ENCODE measurements at places on chromosomes 4 and X. TPM values are rescaled to one million over a fixed set of nuclear protein-coding genes. Genes with fewer than 3 reads are reported as not detected.

Gene ARHGAP36
- not detected for total RNA-seq

Gene EDNRA
- 181 TPM for total RNA-seq

Gene GAGE12E
- not detected for total RNA-seq

Gene P2RY8
- not detected for total RNA-seq

Gene XK
- total RNA-seq: not detected

Gene HELT
- not detected for total RNA-seq

DNA sequence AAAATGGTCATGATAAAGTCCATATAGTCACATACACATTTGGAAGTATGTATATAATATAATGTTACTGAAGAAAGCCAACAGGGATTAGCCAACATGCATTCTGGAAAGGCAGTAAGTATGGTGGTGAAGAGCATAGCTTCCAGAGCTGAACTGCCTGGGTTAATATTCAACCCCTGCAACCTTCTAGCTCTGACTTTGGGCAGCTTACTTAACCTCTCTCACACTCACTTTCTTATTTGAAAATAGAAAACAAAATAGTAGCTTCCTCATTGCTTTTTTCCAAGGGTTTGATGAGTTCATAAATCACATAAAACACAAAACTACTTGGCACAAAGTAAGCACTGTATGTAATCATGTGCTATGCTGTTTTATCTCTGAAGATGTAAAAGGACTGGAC lies 216.4 kb downstream of the CHIC2 start:
- no peaks in the 10 kb centered on the region for H3K27me3 ChIP-seq
- DNase-seq: no peak
- H3K27ac ChIP-seq: no peak overlapping the region
- no peaks in the 10 kb centered on the region for H3K36me3 ChIP-seq
- peaks cover 44% of the 10 kb centered on the region for H3K4me1 ChIP-seq
- H3K4me3 ChIP-seq: no peak overlapping the region

- H3K27me3 ChIP-seq: no peaks in the 10 kb centered on the region
- H3K27ac ChIP-seq: no peak overlapping the region
- H3K4me3 ChIP-seq: no peak overlapping the region
Measured at GRCh38 chr4:106941841-106942240, 94.3 kb downstream of the DKK2 start.

DNA sequence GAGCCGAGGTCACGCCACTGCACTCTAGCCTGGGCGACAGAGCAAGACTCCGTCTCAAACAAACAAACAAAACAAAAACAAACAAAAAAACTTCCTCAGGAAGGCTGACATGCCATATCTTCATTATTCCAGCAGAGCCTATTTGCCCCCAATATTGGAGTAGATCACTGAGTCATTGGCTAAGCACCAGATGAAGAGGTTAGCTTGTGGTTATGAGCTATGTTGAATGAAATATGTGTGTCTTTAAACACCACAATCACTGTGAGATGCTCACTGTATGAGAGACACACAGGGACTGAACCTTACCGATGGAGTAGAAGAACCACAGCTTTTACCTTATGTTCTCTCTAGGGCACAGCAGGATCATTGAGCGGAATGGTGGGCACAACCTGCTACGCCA lies 122.1 kb upstream of the EOLA2 start:
- H3K27me3 ChIP-seq: no peaks in the 10 kb centered on the region
- H3K27ac ChIP-seq: no peak overlapping the region
- H3K4me1 ChIP-seq: peaks cover 37% of the 10 kb centered on the region
- H3K4me3 ChIP-seq: no peak overlapping the region

DNA sequence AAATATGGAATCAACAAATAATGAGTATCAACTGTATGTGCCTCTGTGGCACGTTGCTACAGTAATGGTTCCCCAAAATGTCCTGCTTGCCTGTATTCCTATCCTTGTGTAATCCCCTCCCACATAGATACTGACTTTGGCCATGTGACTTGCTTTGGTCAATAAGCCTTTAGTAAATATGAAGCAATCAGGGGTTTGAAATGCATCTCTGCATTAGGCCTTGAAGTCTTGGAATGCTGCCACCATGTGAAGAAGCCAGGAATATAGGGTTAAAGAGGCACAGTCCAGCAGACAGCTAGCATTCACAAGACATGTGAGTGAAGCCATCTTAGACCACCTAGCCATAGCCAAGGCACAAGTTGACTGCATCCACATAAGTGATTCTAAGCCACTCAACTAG lies 190.9 kb downstream of the GABRB1 start:
- no peak for DNase-seq
- H3K27ac ChIP-seq: no peak overlapping the region
- H3K4me1 ChIP-seq: peaks cover 16% of the 10 kb centered on the region

DNA sequence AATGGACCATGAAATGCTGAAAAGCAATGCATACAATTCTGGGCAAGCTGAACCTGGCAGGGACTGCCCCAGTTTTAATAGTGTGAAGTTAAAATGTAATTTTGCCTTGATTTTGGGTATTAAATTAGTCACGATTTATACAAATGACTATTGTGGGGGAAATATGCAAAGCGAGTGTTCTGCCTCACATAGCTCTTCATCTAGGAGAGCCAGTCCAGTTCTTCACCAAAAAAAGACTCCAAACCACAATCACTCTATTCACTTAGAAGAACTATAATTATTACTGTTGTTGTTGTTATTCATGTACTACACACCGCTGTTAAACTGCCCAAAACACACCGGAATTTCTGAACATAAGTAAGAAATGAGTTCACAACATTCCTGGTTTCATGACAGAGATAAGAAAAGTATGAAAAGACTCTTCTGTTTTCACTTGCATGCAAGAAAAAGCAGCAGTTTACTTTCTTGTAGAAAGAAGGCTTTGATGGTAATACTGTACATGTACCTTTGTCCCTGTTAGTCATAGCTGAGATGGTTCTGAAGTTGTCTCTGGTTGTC lies 101.9 kb downstream of the QRFPR start:
- no peak overlapping the region for H3K4me3 ChIP-seq
- H3K4me1 ChIP-seq: no peaks in the 10 kb centered on the region
- H3K27ac ChIP-seq: no peak overlapping the region
- H3K36me3 ChIP-seq: no peaks in the 10 kb centered on the region
- H3K27me3 ChIP-seq: peaks cover 5% of the 10 kb centered on the region

GRCh38 chr4:9800848-9801247 lies 19.4 kb downstream of the DRD5 start:
- H3K4me1 ChIP-seq: no peaks in the 10 kb centered on the region
- H3K4me3 ChIP-seq: no peak overlapping the region
- H3K27ac ChIP-seq: no peak overlapping the region
- H3K36me3 ChIP-seq: no peaks in the 10 kb centered on the region
- H3K27me3 ChIP-seq: no peaks in the 10 kb centered on the region

GRCh38 chr4:94411296-94411695 lies 40.4 kb upstream of the PDLIM5 start:
- DNase-seq: no peak
- peaks cover 66% of the 10 kb centered on the region for H3K4me1 ChIP-seq
- H3K27me3 ChIP-seq: no peaks in the 10 kb centered on the region
- no peaks in the 10 kb centered on the region for H3K36me3 ChIP-seq

GRCh38 chrX:136318895-136319597 lies 18.3 kb downstream of the ADGRG4 start:
- H3K4me1 ChIP-seq: no peaks in the 10 kb centered on the region
- peaks cover 5% of the 10 kb centered on the region for H3K27me3 ChIP-seq
- no peak for DNase-seq
- H3K36me3 ChIP-seq: no peaks in the 10 kb centered on the region
- no peak overlapping the region for H3K27ac ChIP-seq

DNA sequence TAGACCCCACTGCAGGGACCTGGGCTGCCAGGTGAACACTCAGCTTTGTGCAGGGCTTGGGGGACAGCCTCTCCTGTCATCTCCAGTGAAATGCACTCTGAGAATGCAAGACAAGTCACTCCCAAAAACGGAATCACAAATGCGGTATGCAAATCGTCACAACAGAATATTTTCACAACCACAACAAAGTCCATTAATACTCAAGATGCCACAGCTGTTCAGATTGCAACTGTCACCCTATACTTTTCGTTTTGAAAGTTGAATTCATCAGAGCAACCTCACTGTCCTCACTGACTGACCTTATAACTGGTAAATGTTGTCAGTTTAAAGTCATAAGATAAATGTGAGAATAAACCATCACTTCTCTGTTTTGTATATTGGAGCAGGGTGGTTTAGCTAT lies 16.6 kb downstream of the JAKMIP1 start:
- H3K4me1 ChIP-seq: no peaks in the 10 kb centered on the region
- H3K36me3 ChIP-seq: no peaks in the 10 kb centered on the region
- DNase-seq: no peak
- peaks cover 14% of the 10 kb centered on the region for H3K27me3 ChIP-seq
- H3K27ac ChIP-seq: no peak overlapping the region

GRCh38 chr4:40211224-40212185 lies 14.7 kb downstream of the RHOH start:
- H3K36me3 ChIP-seq: no peaks in the 10 kb centered on the region
- no peaks in the 10 kb centered on the region for H3K27me3 ChIP-seq
- H3K4me1 ChIP-seq: no peaks in the 10 kb centered on the region
- H3K27ac ChIP-seq: no peak overlapping the region

GRCh38 chrX:153492543-153492942 lies 2.2 kb upstream of the BGN start:
- H3K4me3 ChIP-seq: no peak overlapping the region
- H3K4me1 ChIP-seq: peaks cover 60% of the 10 kb centered on the region
- H3K27me3 ChIP-seq: no peaks in the 10 kb centered on the region
- peak overlapping the region; percentile 68 for H3K27ac ChIP-seq

GRCh38 chrX:76172325-76172893 lies 453 bp upstream of the PBDC1 start:
- DNase-seq: no peak
- H3K27ac ChIP-seq: peak overlapping the region; percentile 92
- H3K4me1 ChIP-seq: peaks cover 23% of the 10 kb centered on the region
- H3K4me3 ChIP-seq: peak overlapping the region; percentile 87

- H3K27ac ChIP-seq: peak overlapping the region; percentile 47
- DNase-seq: no peak
- no peaks in the 10 kb centered on the region for H3K27me3 ChIP-seq
- no peaks in the 10 kb centered on the region for H3K36me3 ChIP-seq
- peaks cover 19% of the 10 kb centered on the region for H3K4me1 ChIP-seq
- no peak overlapping the region for H3K4me3 ChIP-seq
Measured at GRCh38 chrX:7372825-7373525, 225.0 kb upstream of the PUDP start.

GRCh38 chrX:34805951-34806350 lies 136.6 kb upstream of the FAM47B start:
- peaks cover 8% of the 10 kb centered on the region for H3K4me1 ChIP-seq
- H3K27me3 ChIP-seq: no peaks in the 10 kb centered on the region
- no peak for DNase-seq
- no peaks in the 10 kb centered on the region for H3K36me3 ChIP-seq
- H3K4me3 ChIP-seq: no peak overlapping the region

GRCh38 chr4:19729886-19730651 lies 521.6 kb upstream of the SLIT2 start:
- H3K4me3 ChIP-seq: no peak overlapping the region
- peaks cover 20% of the 10 kb centered on the region for H3K4me1 ChIP-seq
- H3K36me3 ChIP-seq: no peaks in the 10 kb centered on the region
- H3K27ac ChIP-seq: peak overlapping the region; percentile 82
- no peaks in the 10 kb centered on the region for H3K27me3 ChIP-seq

DNA sequence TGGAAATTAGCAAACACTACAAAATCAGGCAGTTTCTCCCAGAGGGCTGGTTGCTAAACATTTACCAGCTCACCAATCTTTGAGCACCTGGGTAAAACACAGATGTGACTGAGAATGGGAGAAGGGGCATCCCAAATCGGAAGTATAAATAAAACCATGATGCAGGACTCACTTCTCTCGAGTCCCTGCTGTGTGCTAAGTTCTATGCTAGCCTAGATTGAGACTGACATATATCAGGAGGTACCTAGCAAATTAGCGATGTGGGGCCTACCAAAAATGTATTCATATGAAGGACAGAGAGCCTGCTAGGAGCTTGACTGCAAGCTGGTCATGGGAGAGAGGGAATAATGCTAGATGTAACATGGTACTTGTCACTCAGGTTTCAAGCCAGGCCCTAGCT lies 171.9 kb upstream of the PGRMC2 start:
- H3K36me3 ChIP-seq: no peaks in the 10 kb centered on the region
- H3K4me1 ChIP-seq: peaks cover 5% of the 10 kb centered on the region
- no peaks in the 10 kb centered on the region for H3K27me3 ChIP-seq
- H3K4me3 ChIP-seq: no peak overlapping the region

GRCh38 chrX:22163326-22163725 lies 109.4 kb upstream of the CBLL2 start:
- H3K36me3 ChIP-seq: no peaks in the 10 kb centered on the region
- H3K27me3 ChIP-seq: no peaks in the 10 kb centered on the region
- no peak overlapping the region for H3K4me3 ChIP-seq
- H3K4me1 ChIP-seq: peaks cover 30% of the 10 kb centered on the region

DNA sequence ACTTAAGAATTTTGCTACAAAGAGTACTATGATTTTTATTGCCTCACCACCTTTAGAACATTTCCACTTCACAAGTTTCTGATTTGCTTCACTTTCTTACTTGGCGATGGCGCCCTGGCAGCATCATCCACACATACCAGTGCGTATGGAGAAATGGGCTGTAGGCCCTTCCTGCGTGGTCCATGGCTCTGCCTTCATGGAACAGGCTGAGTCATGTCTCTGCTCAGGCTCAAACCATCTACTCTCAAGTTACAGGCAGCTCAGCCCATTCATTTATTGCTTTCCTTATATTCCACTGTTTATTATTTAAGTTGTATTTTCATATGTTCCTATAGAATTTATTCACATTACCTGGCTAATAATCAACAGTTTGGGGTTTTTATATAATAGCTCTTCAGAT lies 21.1 kb downstream of the CASP3 start:
- no peak overlapping the region for H3K27ac ChIP-seq
- no peak overlapping the region for H3K4me3 ChIP-seq
- peaks cover 50% of the 10 kb centered on the region for H3K36me3 ChIP-seq
- DNase-seq: no peak

DNA sequence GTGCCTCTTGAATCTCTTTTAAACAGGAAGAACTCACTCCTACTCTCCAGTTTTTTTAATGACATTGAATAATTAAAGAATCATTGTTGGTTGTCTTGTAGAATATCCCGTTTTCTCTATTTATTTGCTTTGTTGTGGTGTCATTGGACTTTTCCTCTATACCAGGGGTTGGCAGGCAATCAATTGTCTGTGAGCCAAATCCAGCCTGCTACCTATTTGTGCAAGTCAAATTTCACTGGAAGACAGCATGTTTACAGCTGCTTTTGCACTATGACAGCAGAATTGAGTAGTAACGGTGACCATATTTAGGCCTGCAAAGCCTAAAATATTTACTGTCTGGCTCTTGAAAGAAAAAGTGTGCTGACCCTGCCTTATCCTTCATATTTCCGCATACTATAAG lies 34.8 kb downstream of the POLA1 start:
- no peak for DNase-seq
- H3K27me3 ChIP-seq: no peaks in the 10 kb centered on the region
- peaks cover 36% of the 10 kb centered on the region for H3K36me3 ChIP-seq
- no peak overlapping the region for H3K4me3 ChIP-seq
- H3K4me1 ChIP-seq: no peaks in the 10 kb centered on the region

All from osteocyte (in vitro differentiated cells).